ENCODE measurements at places on chromosomes 2 and 18.

DNA sequence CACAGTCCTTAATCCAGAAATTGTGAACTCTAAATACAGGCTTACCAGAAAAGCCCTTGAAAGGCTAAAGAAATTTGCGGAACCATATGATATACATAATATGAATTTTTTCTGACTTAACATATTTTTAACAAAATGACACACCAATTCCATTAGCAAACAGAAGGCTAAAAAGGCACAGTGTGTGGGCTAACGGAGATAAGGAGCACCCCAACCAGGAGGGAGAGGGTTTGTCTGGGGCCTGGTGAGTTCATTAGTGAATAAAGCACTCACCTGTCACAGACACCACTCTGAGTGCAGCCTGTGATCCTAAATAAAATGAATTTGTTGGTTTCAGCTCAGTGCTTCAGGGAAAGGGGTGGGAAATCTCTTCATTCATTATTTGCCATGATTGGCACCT lies 2.7 kb upstream of the FECH start:
- no peak for DNase-seq

GRCh38 chr2:75277111-75277510 lies 77.8 kb upstream of the TACR1 start:
- DNase-seq: no peak

- DNase-seq: no peak
Measured at GRCh38 chr2:128630974-128631697, 312.5 kb upstream of the HS6ST1 start.

DNA sequence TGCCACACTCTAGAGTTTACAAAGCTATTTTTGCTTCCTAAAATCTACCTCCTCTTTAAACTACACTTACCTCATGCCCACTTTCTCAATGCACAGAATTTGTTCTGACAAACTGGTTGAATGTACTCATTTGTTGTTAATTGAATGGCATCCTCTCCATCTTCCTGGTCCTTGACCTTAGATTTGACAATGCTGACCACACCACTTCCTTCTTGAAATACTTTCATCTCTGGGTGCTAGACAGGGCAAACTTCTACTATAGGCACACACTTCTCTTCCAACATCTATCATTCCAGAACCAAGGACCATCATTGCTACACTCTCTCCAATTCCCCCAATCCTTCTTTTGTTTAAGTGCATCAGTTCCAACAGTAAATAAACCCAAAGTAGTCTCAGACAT lies 22.3 kb downstream of the ARL5A start:
- DNase-seq: no peak

GRCh38 chr2:12059616-12060441 lies 313.4 kb downstream of the LPIN1 start:
- no peak for DNase-seq

Measured in stimulated activated CD4-positive, alpha-beta T cell treated with anti-CD3 and anti-CD28 coated beads, Interleukin-12 subunit alpha, Interleukin-12 subunit beta, amount 100 ng/mL, for 48 hours (primary cell).